ENCODE measurements at places on chromosomes 6 and 20. TPM values are rescaled to one million over a fixed set of nuclear protein-coding genes. Genes with fewer than 3 reads are reported as not detected.
A peak's percentile ranks its signal among the peaks of the same experiment; 100 is the strongest.

Gene MCUR1
- 20.2 TPM for total RNA-seq

Gene OR2H2
- not detected for total RNA-seq

GRCh38 chr6:37083243-37084138 is 78.0 kb downstream of the FGD2 start:
- DNase-seq, result no peak

- DNase-seq, result peak; percentile 99
Measured at GRCh38 chr20:44702776-44703175, 12.4 kb upstream of the CCN5 start.

DNA sequence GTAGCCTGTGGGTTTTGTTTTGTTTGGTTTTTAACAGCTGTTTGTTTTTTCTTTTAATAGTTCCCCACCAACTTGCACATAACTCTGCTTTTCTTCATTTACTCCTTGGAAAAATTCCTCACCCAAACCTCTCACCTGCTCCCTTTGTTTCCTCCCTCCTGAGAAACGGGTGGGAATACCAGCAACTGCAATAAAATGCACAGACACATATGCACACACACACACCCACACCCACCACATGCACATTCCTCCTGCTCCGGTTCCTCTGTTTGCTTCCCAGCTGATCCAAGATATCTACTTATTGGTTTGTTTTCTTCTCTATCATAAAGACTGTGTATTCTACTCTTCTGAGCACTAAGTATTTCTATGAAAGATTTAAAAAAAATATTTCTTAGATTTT is 161.1 kb upstream of the EPHA7 start:
- no peak for DNase-seq

DNA sequence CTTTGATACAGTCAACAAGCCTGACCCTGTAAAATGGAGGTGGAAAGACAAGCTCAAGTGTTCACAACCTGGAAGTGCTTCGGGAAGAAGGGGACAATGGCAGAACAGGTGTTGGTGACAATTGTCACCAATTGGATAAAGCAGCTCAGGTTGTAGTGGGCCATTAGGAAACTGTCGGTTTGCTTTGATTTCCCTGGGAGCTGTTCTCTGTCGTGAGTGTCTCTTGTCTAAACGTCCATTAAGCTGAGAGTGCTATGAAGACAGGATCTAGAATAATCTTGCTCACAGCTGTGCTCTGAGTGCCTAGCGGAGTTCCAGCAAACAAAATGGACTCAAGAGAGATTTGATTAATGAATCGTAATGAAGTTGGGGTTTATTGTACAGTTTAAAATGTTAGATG is 15.0 kb downstream of the CCR6 start:
- DNase-seq, result no peak

Measured in cardiac muscle cell (in vitro differentiated cells and primary cell).